ENCODE measurements at places on chromosomes 6 and 20.

- no peak for DNase-seq
Observed at GRCh38 chr20:53276143-53276542, 304.0 kb downstream of the TSHZ2 start.

- DNase-seq, result no peak
Observed at GRCh38 chr6:111070105-111071005, 16.9 kb upstream of the SLC16A10 start.

DNA sequence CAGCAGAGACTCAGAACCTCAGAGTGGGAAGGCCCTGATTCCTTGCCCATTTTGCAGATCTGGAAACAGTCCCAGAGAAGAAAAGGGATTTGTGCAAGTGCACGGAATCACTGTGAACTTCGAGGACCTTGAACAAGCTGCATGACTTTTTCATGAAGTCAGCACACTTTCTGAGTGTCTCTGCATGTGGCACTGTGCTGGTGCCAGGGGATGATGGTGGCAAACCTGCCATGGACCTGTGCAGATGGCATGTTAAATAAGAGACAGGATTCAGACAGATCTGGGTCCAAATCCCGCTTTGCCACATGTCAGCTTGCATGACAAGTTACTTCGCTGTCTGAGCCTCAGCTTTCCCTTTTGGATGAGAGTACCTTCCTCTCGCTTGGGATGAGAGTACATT is 26.8 kb downstream of the ZNF831 start:
- DNase-seq, result no peak

- no peak for DNase-seq
Observed at GRCh38 chr20:20497242-20497978, 129.5 kb downstream of the INSM1 start.

DNA sequence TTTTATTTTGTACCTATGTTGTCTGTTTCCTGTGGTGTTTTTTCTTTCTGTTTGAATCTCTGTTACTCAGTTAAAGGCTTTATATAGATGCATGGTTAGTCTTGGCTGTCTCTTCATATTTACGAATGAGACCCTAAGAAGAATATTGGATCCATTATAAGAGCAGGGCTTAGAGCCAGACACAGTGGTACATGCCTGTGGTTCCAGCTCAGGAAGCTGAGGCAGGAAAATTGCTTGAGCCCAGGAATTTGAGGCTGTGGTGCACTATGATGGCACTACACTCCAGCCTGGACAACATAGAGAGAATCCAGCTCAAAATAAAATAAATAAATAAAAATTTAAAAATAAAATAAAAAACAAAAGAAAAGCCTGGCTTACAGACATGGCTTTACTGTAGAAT is 211.1 kb downstream of the SOD2 start:
- no peak for DNase-seq

DNA sequence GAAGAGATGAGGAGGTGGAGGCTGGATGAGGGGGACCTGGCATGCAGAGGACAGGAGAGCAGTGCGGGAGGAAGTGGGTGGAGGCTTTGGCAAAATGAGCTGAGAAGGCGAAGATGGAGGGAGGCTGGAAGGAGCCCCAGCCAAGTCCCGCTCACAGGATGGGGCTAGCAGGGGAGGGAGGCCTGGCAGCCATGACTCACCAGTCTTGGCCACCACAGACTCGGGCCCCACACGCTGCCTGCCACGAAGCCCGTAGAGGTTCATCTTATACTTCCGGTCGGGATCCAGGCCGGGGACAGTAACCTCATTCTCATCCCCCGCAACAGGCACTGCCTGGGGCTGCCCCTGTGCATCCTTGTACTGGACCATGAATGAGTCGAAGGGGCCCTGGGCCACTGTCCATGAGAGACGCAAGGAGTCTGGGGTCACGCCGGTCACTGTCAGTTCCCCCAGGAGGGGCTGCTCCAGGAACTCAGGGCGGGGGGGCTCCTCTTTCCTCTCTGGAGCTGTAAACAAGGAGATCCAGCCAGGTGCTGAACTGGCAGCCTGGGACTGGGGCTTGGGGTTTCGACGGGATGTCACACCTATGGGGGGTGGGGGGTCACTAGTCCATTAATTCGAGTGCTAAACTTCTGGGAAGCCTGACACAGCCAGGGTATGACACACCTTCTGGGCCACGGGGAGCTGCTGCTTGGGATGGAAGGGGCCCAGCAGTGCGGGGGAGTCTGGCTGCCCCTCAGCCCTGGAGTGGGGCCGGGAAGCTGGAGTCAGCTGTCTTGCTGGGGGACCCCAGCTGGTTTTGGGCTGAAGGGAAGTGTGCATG is 27.8 kb downstream of the TNXB start:
- DNase-seq, result no peak

GRCh38 chr6:134035823-134036296 is 16.6 kb downstream of the SLC2A12 start:
- DNase-seq, result peak; percentile 0

- DNase-seq, result no peak
Observed at GRCh38 chr6:169296170-169296569, 42.5 kb upstream of the THBS2 start.

DNA sequence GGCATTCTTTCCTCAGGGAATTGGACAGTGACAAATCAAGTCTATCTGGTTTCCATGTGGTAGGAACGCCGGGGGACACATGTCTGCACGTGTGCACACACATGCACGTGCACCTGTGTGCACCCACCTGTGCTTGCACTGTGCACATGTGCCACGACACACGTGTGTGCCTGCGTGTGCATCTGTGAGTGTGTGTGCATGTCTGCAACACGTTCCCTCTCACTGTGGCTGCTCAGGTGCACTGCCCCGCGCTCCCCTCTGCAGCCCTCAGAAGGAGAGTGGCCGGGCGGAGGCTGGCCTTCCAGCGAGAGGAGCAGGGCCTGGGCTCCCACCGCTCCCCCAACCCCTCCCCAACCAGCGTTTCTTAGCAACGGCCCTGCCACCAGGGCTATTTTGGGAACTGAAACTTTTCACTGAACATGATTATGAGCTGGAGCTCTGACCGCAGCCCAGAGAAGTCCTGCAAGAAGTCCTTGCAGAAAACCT is 147.8 kb downstream of the PHACTR3 start:
- DNase-seq, result no peak

- DNase-seq, result no peak
Observed at GRCh38 chr20:44247131-44247571, at the start of gene GDAP1L1. TSS of gene GDAP1L1 (plus strand) at chr20:44247308. CDS start at chr20:44247335, 27 bp downstream.

- DNase-seq, result peak; percentile 11
Observed at GRCh38 chr6:99151634-99152346, 197.7 kb downstream of the FAXC start.

GRCh38 chr6:11143394-11144371 is 32.2 kb upstream of the ERVFRD-1 start:
- DNase-seq, result no peak

GRCh38 chr6:139927236-139927635 is 552.8 kb upstream of the CITED2 start:
- DNase-seq, result no peak

GRCh38 chr6:43703512-43704429 is 16.2 kb upstream of the MRPS18A start:
- no peak for DNase-seq

- no peak for DNase-seq
Observed at GRCh38 chr6:116390581-116390980, 19.8 kb downstream of the DSE start.

DNA sequence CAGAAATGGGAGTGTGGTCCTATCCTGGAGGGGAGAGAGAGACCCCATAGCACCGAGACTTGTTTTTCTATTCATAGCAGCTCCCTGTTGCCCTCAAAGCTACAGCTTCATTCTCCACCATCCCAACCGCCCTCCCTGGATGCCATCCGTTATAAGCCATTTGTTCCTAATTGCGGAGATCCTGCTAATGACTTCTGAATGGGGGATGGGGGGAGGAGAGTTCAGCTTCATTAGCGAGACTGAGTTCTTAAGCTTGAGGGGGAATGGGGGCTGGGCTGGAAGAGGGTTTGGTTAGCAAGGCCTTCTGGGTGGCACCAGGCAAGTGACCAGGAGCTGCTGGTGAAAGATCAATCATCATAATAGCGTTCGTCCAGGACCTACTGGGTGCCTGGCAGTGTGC is 27.1 kb downstream of the FOXP4 start:
- DNase-seq, result no peak

DNA sequence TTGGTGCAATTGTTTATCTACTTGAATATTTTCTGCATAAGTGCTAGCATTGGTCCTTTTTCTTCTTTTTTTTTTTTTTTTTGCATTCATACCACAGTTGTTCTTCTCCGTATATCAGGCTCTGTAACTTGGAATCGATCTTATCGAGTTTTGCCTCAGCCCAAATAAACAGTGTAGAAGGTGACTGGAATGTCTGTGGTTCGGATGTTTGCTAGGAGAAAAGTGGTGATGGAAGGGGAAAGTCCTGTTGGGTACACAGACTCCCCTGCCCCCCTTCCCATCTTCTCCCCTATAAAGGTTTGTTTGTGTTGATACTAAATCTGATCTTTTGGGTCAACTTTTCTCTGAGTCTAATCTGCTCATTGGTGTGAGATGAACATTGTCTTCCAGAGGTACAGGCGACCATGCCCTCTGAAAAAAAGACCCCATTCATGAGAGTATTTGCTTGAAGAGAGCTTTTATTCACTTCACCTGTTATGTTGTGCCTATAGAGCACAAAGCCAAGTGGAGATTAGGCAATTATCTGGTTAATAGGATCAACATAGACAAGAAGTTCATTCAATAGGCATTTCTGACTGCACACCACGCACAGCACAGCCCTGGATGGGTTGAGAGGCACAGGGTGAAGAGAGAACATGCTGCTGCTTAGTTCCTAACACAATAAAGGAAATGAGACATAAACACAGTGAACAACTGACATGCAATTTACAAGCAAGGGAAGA is 620.0 kb downstream of the PKHD1 start:
- DNase-seq, result no peak

GRCh38 chr6:123380257-123380656 is 256.5 kb downstream of the TRDN start:
- no peak for DNase-seq

DNA sequence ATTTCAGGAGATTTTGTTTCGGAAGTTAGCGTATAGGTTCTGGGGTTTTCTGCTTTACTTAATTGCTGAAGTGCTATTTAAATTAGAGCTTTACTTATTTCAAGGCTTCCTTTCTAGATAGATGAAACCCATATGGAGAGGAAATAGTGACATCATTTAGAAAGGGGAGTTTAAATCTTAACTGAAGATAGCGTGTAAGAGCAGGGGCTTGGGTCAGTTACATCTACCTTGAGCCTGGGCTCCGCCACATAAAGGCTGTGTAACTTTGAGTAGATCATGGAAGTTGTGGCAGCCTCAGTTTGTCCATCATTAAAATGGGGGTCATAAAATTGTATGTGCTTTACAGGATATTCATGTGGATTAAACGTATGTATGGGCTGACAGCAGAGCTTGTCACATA is 4.7 kb downstream of the CDS2 start:
- no peak for DNase-seq

DNA sequence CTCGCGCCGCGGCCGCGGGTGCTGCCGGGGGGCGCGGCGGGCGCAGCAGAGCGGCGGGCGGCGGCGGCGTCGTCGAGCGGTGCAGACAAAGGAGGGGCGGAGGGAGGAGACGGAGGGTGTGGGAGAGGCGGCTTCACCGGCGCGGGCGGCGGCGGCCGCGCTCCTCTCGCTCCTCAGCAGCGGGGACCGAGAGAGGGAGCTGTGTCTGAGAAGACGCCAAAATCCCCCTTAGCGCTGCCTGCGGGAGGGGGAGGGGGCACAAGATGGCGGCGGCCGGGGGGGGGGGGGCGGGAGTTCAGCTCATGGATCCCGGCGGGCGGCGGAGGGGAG is 296 bp downstream of the ADNP start:
- DNase-seq, result no peak

- DNase-seq, result no peak
Observed at GRCh38 chr6:70998148-70998547, 41.3 kb upstream of the B3GAT2 start.

GRCh38 chr6:43075670-43076463 is at the start of gene PTK7:
TSS of gene PTK7 (plus strand) at chr6:43076314. CDS start at chr6:43076489, 175 bp downstream.
- DNase-seq, result peak; percentile 36

DNA sequence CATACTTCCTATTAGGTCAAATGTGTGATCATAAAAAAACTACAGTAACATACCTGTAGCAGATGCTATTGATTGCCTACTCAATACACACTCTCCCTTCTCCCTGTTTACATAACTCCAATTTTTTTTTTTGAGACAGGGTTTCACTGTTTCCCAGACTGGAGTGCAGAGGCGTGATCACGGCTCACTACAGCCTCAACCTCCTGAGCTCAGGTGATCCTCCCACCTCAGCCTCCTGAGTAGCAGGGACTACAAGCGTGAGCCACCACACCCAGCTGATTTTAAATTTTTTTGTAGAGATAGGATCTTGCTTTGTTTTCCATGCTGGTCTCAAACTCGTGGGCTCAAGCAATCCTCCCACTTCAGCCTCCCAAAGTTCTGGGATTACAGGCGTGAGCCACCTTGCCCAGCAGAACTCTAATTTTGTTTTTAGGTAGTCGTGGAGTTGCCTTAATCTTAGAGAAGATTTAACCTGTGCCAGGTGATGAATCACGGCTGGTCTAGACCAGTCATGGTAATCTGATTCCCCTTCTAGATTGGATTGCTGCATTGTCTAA is 14.0 kb upstream of the KIF3B start:
- no peak for DNase-seq

- no peak for DNase-seq
Observed at GRCh38 chr6:42095776-42096541, 45.6 kb downstream of the TAF8 start.

GRCh38 chr6:95574811-95575210 is 2.5 kb upstream of the MANEA start:
- no peak for DNase-seq

DNA sequence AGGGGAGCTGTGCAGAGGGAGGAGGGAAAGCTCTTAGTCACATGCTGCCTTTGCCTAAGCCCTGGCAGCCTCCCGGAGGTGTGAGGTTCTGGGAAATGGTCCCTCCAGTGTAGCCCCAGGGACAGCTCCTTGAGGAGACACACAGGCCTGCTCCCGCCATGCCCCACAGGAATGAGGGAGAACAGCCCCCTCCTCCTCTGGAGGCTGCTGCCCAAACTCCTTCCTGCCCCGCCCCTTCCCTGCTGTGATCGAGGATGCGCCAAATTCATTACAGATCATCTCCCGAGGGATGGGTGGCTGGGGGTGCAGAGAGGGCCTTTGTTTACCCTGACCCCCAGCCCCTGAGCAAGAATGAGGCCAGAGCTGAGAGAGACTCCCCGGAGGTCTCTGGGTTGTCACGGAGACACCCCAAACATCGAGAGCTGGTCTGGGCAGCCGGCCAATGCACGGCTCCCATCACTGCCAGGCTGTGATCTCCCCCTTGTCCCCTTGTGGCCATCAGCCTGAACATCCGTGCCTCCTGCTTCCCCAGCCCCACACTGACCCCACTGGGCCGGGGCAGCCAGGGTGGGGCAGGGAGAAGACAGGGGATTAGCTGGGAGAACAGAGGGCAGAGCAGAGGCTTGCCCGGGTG is 8.4 kb downstream of the CYP21A2 start:
- DNase-seq, result no peak

All from stimulated activated CD4-positive, alpha-beta T cell treated with anti-CD3 and anti-CD28 coated beads, TNF-alpha, amount 100 ng/mL, for 48 hours (primary cell).